G401 (cell line): ENCODE measurements at places on chromosomes 5 and 9. TPM values are rescaled to one million over a fixed set of nuclear protein-coding genes. Genes with fewer than 3 reads are reported as not detected.

The ANXA2R gene
- 0.49 and 1.3 TPM in 2 replicates for total RNA-seq

The NXNL2 gene
- total RNA-seq: 0.92 and 3.8 TPM in 2 replicates

The QSOX2 gene
- total RNA-seq: 9.0 and 13.7 TPM in 2 replicates

The TIMD4 gene
- not detected in 2 replicates for total RNA-seq

The GLRA1 gene
- total RNA-seq: not detected in 2 replicates

The ENDOG gene
- 31.6 and 67.6 TPM in 2 replicates for total RNA-seq

The PTGDS gene
- total RNA-seq: 4.7 TPM in 1 of 2 replicates, not detected in the other

The SMIM33 gene
- total RNA-seq: not detected in 2 replicates

The ANKRD55 gene
- total RNA-seq: not detected in 2 replicates

The RNF208 gene
- total RNA-seq: not detected in 2 replicates

The GFPT2 gene
- 1.2 and 2.4 TPM in 2 replicates for total RNA-seq
